ENCODE measurements at places on chromosomes 13 and 19.

GRCh38 chr19:1847684-1848398 lies 442 bp downstream of the REXO1 start:
- DNase-seq: no peak

GRCh38 chr13:32581177-32581786 lies 5.0 kb upstream of the PDS5B start:
- no peak for DNase-seq

- no peak for DNase-seq
Measured at GRCh38 chr13:100836711-100837110, 162.1 kb upstream of the TMTC4 start.

DNA sequence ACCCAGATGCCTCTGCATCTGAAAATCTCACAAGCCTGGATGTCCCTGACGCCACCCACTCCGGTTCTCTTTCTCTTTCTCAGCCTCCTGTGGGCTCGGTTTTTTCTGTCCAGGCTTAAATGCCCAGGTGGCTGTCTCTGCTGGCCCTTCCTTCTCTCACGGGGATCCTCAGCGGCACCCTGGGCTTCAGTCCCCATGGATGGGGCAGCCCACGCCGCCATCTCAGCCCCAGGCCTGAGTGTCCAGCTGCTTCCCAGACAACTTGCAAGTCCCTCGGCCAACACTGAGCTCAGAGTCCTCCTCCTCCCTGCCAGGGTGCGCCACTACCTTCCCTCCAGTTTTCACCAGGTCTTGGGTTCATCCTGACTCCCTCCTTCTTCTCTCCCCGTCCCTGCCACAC lies 6.4 kb downstream of the FBN3 start:
- DNase-seq: no peak
